ENCODE measurements at places on chromosomes 6 and 20.

DNA sequence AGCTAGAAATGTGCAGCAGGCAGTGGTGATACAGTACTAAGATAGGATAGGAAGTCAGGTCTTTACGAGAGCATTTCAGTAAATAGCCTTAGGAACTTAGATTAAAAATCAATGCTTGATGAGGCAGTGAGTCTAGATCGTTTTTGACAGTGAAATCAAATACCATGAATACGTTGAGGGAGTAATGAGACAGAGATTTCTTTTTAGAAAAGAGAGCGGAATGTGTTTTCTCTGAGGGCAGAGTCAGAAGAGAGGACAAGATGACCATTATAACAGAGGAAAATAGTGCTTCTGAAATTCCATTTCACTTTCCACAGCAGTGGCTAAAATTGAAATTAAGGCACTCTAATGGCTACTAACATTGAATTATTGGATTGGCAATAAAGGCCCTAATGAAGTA, 339.6 kb downstream of the UTRN start:
- DNase-seq: no peak

- no peak for DNase-seq
These were observed 39.6 kb downstream of the ADAT2 start for GRCh38 chr6:143410859-143411270.

DNA sequence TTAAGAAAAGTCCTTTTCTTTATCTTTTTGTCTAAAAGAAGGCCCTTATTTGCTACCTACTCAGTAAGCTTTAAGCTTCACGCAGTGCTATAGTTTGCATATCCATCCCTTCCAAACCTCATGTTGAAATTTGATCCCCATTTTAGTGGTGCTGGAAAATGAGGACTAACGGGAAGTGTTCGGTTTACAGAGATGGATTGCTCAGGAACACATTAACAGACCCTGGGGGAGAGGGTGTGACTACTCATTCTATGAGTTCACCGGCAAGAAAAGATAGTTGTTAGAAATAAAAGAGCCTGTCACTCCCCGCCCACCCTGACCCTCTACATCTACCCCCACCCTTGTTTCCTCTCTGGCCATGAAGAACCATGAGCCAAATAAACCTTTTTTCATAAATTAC, 546.2 kb downstream of the MEI4 start:
- DNase-seq: no peak

DNA sequence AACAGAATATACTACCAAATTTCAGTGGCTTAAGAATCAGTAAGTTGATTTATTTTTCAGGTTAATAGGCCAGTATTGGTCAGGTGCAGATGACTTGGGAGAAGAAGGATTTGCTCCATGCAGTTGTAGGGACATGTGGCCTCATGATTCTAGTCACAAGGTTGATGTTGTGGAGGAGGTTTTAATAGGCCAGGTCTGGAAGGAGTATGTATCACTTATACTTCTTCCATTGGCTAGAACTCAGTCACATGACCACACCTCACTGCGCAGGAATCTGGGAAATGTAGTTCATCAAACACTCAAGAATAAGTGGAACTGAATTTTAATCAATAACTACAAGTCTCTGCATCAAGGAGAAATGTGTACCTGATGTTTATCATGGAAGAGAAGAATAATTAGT, 281.5 kb upstream of the QKI start:
- no peak for DNase-seq

DNA sequence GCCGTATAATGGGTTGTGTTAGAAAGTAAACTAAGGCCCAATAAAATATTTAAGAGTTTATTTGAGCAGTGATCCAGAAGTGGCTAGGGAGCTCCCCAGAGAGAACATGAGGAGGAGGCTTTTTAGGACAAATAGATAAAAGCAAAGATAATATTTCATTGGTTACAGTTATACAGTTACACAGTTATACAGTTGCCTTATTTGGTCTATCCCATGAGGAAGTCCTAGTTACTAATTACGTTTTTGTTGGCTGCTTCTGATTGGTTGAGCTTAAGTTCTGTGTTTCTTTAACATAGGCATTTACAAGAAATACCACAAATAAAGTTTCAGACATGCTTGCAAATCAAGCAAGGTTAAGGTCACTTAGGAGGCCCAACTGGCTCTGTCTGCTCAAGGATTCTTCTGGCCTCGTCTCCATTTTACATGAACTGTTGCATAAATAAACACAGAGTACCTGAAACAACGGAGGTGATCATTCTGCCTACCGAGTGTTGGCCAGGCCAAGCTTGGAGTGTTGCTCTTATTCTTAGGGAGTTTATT, 7.0 kb downstream of the UBD start:
- no peak for DNase-seq

- DNase-seq: no peak
These were observed 700.6 kb downstream of the HACE1 start for GRCh38 chr6:104159045-104159618.

GRCh38 chr6:27562027-27562410, 89.1 kb upstream of the ZNF184 start:
- DNase-seq: no peak
